Amygdala (tissue), 56 donors: ENCODE measurements at places on chromosomes 3 and 15.

GRCh38 chr3:67616046-67616445, 38.4 kb downstream of the SUCLG2 start:
- no peak for DNase-seq

DNA sequence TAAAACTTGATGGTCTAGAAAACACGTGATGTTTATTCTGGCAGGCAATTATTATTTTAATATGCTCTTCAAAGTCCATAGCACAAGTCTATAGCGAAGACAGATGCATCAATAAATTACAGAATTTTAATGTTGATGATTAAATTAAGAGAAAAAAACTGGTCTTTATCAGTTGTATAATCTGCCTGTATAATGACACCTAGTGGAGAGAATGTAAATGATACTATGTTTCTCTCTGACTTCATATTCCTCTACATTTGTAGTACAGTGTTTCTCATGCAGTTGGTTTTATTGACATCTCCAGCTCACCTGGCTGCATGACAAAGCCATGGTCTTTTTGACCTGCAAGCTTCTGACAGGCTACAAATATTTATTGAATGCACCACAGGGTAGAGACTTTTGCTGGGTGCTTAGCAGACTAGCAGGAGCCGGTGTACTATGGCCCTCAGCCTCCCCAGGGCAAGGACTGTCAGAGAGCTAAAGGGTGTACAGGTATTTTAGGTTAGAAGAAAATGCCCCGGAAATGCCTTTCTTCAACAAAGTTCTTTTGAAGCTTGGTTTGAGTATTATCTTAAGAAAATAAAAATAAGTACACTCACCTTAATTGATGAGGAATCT, 289.9 kb downstream of the GAP43 start:
- no peak for DNase-seq

DNA sequence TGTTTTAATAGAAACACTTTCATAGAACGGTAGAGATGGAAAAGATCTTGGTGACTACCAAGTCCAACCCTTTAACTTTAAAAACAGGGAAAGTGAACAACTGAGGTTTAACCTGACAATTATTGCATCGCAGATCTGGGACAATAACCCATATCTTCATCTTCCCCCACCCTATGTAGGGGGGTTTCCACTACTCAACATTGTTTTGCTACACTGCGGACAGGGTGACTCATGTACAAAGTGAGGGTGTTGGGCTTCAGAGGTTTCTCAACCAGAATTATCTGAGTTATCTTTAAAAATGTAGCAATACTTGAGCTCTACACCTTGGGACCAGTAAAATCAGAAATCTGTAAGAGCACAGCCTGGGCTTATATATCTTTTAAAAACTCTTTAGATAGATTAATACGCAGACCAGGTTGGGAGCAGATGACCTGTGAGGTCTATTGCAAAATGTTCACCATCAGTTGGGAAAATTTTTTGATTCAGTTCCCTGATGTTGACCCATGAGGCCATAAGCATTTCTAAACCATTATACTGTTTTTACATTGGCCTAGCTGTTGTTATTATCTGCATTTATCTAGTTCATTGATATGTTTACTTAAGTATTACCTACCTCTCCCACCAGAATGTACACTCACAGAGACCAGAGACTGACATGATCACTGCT, 103.6 kb upstream of the ICE2 start:
- DNase-seq = no peak

DNA sequence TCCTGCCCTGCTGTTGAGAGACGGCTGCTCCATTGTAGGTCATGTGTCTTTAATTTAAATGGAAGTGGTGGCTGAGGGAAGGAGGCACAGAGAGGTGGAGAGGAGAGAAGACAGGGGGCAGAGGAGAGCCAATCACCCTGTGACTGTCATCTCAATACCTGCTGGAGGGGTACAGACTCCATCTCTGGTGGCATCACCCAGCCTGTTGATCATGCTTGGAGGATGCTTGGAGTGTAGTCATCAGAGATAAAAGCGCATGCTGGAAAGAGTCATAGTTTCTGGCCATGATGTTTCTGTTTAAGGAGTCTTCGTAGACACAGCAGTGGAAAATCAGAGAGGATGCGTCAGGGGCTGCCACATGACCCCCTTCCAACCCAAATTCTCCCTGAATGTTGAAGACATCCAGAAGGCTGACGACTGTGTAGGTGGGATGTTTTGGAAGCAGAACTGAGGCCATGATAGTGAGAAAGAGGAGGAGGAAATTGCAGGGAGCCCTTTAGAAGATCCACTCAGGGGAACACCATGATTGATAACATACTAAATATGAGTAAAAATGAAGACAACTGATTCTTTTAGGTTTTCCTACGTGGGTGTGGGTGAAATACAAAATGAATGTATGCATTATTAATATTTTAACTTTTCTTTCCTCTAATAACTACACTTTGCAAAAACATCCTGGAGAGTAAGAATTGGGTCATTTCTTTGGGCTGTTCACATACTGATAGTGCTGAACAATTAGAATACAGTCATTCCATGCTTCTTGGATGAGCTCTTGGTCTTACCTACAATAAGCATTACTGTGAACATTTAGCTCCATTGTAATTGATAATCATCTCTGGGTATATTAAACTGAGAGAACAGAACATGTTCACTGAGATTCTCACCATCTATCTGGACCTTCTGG, 210.6 kb upstream of the ATP10A start:
- no peak for DNase-seq

GRCh38 chr15:51281368-51281967, 56.9 kb downstream of the CYP19A1 start:
- peak; percentile 50 for DNase-seq
